ENCODE measurements at places on chromosomes 11 and 22.

DNA sequence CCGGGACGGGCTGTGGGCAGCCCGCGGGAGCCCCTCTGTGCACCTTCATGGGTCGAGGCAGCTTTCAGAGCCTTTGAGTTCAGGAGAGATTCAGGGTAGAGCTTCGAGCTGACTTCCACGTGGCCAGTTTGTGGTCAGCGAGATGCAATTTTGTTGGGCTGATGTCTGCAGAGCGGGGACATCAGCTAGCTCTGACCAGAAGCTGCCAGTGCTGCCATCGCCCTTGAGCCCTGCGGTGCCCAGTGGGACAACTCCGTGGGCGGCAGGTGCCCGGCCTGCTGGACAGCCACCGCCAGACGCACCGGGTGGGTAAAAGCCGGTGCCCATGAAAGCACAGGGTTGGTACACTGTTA is 719 bp downstream of the TALDO1 start:
- DNase-seq, result peak; percentile 73

DNA sequence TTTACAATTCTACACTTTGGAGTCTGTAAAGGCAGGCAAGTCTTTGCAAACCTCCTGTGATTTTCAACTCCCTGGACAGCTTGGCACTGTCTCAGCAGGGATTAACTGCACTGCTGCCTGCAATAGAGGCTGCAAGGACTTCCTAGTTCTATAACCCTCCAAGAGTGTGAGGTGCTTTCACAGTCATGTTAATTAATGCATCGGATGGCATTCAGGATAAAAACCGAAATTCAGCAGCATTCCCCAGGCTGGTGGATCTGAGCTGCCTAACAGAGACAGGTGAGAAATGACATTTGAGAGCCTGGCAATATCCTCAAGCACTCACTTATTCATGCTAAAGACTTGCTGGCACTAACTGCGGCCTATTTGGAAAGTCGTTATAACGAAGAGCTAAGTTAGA is 85.0 kb downstream of the LARGE1 start:
- DNase-seq, result no peak

GRCh38 chr11:80186692-80187091 is 745.9 kb upstream of the TENM4 start:
- DNase-seq, result no peak

GRCh38 chr11:6196396-6196795 is 2.6 kb upstream of the OR52W1 start:
- peak; percentile 57 for DNase-seq

All from activated CD4-positive, alpha-beta T cell treated with anti-CD3 and anti-CD28 coated beads, Interleukin-2, amount 10 ng/mL, durations not matched to agents 24 days and 14 days (primary cell).